Activated CD8-positive, alpha-beta T cell treated with anti-CD3 and anti-CD28 coated beads for 36 hours (primary cell): ENCODE measurements at places on chromosomes 16 and 17. TPM values are rescaled to one million over a fixed set of nuclear protein-coding genes. Genes with fewer than 3 reads are reported as not detected.

Gene GAST
- not detected for total RNA-seq

DNA sequence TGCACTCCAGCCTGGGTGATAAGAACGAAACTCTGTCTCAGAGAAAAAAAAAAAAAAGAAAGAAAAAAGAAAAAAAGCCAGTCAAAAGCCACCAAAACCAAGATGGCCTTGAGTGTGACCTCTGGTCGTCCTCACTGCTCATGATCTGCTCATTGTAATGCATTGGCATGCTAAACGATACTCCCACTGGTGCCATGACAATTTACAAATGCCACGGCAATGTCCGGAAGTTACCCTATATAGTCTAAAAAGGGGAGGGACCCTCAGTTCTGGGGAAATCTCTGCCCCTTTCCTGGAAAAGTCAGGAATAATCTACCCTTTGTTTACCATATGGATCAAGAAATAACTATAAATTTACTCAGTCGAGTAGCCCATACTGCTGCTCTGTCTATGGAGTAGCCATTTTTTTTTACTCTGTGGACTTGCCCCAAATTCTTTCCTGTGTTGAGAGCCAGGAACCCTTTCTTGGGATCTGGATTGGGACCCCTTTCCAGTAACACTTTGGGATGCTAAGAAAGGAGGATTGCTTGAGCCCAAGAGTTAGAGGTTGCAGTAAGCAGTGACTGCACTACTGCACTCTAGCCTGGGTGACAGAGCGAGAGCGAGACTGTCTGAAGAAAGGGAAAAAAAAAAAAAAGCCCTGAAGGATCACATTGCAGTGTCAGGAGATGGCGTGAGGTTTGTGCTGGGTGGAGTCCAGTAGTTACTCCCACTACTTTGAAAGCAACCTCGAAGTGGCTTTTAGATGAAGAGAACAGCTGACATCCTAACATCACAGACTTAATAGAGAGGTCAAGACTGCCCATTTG is 3.7 kb upstream of the TMEM231 start:
- DNase-seq = no peak

DNA sequence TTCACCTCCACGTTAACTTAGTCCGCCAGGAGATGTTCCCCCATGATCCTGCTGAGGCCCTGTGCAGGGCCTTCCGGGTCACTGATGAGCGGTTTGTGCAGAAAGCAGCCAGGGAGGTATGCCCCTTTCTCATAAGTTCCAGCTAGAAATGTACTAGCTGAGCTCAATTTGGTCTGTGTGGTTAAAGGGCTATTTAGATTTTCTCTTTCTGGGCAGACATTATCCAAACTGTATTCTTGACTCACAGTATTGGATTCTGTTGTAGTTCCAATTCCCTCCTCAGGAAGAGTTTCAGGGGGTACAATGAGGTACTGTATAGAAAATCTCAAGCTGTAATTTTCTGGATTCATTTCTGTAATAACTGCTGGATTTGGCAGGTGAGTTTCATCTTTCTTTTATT is 137.1 kb downstream of the TRIM37 start:
- DNase-seq = no peak

- no peak for DNase-seq
Measured at GRCh38 chr16:85846461-85846860, 47.0 kb downstream of the COX4I1 start.

Gene WNT3
- total RNA-seq = not detected

DNA sequence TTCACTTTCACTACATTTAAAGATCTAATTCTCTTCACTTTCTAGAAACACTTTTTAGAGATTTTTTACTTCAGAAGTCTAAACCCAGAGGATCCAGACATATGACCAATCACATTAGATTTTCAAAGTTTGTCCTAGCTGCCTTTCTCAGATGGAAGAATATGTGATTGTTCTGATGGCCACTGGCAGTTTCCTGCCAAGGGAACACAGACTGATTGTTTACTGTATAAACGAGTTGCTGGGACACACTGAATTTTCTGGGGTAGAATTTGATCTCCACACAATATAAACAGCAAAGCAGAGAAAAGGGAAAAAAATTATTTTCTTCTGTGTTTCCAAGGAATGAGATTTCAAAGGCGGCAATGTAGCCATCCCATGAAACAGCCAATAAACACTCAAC is 480.0 kb downstream of the TOX3 start:
- no peak for DNase-seq

Gene KARS1
- total RNA-seq = 335 TPM

Gene AOC3
- total RNA-seq = 2.0 TPM

GRCh38 chr17:57704448-57704847 is 40.7 kb downstream of the CCDC182 start:
- DNase-seq = no peak

DNA sequence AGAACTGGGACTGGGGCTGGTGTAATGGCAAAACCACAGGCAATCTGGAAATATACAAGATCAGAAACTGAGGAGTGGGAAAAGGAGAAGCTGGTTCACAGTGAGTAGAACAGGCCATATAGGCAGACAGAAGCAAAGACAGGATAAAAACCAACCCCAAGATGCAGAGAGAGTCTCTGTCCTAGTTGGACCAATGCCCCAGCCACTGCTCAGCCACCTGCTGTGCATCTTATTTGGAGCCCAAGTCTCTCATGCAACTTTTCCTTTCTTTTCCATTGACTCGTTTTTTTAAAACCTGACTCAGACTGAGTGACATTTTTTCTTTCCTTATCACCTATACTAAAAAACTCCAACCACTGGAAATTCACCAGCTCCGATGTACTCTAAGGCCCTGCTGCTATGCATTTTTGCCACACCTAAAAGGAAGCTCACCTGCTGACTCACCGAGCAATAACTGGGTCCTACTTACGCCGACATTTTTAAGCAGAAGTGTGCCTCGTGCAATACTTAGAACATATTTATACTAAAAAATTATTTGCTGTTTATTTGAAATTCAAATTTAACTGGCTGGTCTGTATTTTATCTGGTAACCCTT is 100.8 kb upstream of the XYLT1 start:
- DNase-seq = no peak

DNA sequence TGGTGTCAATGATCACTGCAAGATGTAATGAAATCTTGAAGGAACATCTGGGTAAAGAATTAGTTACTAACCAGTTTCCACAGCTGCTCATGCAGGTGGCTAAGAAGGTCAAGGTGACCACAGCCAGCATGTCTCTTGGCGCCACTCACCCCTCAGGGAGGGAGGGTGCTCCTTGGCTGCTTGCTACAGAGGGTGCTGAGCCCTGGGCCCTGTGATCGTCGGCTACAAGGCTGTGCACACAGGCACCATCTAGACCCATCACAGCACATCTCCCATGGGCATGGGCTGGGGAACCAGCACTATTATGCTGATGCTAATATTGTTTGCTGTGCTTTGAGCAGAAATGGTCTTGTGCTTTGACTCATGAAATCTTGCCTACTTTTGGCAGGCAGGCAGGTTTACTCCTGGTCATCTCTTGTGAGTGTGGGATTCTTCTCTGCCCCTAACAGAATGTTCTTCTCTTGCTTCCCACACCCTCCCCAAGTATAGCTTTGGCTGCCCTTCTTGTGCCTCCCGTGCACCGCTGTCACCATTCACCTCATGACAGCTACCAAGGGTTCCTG is 36.4 kb downstream of the TXNDC11 start:
- no peak for DNase-seq

DNA sequence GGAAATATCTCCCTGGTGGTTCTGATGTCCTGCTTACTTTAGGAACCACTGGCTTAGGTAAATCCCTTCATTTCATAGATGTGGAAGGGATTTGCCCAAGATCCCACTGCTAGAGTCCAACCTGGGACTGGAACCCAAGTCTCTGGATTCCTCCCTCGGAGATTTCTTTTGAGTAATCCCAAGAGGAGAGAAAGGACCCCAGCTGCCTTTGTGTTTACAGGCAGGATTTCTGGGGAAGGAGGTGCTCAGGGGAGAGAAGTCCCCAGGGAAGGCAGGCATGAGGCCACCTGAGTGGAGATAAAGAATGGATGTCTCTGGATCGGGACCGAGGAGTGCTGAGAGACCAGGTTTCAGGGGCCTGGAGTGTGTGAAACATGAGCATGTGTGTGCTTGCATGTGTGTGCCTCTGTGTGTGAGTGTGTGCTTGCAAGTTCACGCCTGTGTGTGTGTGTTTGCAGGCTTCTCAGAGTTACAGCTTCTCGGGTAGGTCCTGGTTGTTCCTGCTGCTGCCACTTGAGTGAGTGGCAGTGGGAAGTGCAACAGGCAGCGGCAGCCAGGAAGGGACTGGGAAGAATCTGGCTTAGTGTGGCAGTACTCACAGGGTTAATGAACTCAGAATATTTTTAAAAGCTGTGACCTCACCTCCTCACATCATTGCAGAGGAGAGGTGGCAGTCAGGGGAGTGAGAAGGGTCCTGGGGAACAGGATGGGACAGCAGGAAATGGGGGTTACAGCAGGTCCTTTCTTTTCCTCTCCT is 2.2 kb downstream of the KCNH6 start:
- no peak for DNase-seq

DNA sequence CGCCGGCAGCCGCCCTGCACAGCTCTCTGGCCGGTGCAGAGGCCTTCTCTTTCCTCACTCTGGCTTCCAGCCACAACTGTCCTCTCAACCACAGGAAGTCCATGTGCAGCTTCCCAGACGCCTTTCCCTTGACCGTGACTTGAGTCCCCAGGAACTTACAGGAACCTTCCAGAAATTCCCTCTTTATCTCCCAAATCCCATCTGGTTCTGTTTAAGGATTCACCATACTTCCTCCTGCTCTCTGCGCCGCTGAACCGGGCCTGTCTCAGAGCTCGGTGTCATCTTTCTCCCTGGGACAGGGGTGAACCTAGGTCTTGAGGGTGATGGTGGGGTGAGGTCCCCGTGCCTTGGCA is 65.2 kb upstream of the ZNF469 start:
- no peak for DNase-seq

- DNase-seq = no peak
Measured at GRCh38 chr17:61524319-61524718, 66.7 kb downstream of the NACA2 start.

DNA sequence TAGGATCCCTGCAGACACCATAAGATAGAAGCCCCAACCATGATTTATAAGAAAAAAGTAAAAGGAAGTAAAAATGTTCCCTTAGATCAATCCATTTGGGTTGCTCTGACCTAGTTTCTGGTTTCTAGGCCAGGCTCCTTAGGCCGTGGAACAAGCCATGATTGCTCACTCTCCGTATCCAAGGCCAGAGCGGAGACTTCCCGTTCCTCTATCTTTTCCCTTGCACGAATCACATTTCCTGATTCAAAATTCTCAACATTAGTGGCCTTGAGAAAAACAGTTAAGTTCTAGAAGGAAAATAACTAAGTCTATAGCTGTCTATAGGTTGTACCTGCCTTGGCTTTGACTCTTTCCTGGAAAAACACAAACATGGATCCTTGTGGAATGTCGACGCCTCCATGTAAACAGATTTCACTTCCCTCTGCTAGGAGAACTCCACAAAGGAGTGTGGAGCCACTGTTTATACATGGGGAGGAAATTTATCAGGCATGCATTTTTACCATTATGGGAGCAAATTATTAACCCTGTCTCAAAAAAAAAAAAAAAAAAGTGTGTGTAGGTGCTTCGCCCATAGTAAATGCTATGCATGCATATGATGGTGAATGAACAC is 149.6 kb downstream of the ZFHX3 start:
- DNase-seq = no peak

DNA sequence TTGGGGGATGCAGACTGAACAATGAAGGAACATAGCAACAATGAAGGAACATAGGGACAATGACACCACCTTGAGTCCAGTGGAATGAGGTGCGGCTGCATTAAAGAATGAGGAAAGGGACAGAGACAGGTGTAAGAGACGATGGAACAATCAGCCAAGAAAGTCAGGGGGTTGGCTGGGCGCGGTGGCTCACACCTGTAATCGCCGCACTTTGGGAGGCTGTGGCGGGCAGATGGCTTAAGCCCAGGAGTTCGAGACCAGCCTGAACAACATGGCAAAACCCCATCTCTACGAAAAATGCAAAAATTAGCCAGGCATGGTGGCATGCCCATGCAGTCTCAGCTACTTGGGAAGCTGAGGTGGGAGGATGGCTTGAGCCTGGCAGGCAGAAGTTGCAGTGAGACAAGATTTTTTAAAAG is 13.6 kb upstream of the CBFB start:
- DNase-seq = peak; percentile 39

DNA sequence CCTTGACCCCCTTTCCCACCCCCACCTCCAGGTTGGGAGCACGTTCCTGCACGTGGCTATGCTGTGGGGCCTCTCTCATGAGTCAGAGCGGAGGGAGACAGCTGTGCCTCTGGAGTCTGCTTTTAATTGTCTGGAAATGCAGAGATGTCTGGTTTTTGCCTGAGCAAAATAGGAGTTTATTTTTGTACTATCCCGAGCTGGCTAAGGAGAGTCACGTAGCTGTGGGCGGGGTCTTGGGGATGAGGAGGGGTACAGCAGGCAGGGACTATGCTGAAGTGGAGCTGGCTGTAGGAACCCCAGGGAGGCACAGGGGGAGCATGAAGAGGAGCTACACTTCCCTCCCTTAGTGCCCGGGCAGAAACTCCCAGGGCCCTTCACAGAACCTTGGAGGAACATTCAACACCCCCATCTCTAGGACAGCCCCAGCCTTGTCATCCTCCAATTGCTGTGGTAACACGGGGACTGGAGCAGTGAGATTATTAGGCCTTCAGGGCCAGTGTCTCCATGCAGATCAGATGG is 44.7 kb upstream of the LGALS9 start:
- no peak for DNase-seq

DNA sequence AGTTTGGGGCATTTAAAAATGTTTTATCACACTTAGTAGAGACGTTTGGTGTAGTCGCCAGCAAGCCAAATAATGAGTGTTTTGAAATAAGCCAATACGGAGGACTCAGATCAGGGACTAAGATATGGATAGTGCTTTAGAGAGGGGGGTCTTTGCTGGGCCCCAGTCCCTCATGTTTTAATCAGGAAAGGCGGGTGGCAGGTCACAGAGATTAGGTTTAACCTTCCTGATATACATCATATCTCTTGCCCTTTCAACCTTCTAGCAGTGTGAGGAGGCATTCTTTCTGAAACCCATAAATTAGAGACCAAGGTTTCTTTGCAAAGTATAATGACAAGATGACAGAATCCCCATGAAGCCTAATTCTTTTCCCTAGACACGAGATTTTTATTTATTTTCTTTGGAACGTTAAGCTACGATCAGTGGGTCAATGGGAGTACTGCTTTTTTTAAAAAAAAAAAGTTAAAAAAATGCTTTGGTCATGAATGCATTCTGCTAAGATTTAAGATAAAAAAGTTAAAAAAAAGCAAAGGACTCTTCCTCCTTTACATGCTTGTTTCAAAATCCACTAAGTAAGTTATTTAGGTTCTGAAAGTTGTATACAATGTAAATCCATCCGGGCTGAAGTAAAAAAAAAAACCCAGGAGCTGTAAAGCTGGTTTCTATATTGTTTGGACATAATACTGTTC is 572.1 kb upstream of the SALL1 start:
- no peak for DNase-seq

DNA sequence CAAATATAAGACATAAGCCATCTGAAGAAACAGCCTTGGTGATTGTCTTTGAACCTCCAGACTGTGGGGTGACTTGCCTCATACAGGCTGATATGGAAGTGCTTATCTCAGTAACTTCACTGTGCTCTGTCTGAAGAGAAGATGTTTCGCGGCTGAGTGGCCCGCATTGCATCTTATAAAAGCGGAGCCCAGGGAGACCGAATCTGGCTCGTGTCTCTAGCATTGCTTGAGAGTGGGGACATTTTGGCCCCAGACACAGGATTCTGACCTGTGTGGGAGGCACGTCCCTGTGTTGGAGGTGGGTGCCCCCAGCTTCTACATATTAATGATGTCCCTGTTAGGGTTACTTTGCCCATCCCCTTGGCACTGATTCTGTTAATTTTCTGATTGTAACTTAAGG is 66.4 kb downstream of the METRNL start:
- no peak for DNase-seq

GRCh38 chr16:81746566-81746965 is 32.5 kb upstream of the PLCG2 start:
- DNase-seq = no peak
